Jurkat, Clone E6-1 (cell line): ENCODE measurements at places on chromosomes 5 and 9.

DNA sequence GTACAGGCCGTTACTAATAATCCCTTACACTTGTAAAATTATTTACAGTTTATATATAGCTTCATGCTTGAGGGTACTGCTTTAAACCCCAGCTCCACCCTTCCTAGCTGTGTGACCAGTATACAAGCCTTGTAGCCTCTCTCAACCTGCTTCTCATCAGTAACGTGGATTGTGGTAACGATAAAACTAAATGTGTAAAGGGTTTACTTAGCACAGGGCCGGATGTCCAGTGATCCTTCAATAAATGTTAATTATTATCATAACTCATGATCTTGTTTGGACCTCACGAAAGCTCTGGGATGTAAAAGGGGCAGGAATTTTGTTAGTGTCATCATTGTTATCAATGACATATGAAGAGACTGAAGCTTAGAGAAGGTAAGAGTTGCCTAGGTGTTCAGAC, 7.5 kb upstream of the ARSI start:
- no peak for DNase-seq

- no peak for DNase-seq
Observed at GRCh38 chr9:133968428-133968827, 23.7 kb downstream of the VAV2 start.

DNA sequence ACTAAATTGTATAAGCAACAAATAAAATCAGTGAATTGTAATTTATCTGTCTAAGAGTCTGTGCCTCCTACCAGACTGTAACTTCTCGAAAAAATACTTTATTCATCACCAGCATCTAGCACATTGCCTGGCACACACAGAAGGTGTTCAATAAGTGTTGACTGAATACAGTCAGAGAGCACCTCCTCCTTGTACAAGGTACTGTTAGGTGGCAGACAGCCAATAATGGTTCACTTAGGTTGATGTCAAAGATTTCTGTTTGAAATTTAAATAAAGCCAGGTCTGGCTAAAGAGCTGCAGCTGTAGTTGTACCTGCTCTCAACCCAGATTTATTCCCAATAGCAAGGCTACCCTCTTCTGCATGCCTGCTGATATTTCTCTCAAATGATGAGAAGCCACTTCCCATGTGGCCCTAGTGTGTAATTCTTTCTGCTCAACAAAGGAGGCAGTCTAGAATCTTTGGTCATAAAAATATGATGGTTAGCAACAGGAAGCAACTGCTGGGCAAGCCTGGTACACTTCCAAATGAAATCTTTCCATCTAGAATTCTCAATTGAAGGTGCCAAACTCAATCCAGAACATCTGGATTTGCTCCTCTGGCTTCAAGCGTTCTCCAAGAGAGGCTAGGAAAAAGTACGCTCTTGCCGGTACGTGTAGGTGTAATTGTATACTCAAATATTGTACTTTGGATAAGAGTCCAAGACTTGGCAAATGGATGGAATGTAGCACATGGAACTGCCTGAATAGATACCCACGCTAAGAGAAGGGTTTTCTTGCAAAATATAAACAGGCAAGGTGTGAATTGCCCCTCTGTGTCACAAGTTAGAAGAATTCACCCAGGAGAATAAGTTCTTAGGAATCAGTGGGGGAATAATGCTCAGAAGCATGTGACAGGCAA, 95.6 kb downstream of the NR6A1 start:
- DNase-seq: no peak

DNA sequence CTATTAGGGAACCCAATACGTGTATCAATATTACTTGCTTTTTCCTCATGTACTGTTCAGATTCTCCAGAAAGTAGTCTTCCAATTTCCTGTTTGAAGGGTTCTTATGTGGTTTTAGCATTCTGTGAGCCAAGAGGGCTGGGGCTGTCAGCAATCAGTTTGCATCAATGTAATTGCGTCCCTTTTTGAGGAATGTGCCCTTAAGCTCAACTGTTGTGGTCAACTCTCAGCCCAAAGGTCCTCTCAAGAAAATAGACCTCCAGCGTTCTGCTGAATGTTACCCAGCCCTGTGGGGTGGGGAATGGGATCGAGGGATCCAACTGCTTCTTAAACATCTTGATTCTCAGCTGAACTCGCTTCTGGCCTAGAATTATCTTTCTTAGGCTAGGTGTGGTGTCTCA, 43.8 kb upstream of the CDK20 start:
- no peak for DNase-seq

DNA sequence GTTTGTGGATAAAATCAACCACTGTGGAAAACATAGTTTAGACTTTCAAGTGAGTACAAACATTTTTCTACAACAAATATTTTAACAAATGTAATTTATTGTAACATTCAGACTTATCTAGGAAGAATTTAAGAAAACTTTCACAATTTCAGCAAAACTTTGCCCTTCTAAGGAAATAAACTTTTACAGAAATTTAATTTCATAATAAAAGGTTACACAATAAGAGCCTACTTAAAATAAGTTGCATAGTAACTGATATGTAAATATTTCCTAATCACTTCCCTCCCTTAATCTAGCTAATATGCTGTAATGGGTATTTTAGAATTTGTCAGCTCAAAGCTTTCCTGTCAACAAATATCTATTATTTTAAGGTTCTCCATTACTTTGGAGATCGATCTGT, 1899.9 kb downstream of the MAT2B start:
- no peak for DNase-seq

GRCh38 chr5:51439232-51439631, 56.0 kb downstream of the ISL1 start:
- no peak for DNase-seq

GRCh38 chr9:135908754-135909204, 1.4 kb upstream of the CAMSAP1 start:
- DNase-seq: no peak
